ENCODE measurements at places on chromosomes 1 and 21. TPM values are rescaled to one million over a fixed set of nuclear protein-coding genes. Genes with fewer than 3 reads are reported as not detected.

DNA sequence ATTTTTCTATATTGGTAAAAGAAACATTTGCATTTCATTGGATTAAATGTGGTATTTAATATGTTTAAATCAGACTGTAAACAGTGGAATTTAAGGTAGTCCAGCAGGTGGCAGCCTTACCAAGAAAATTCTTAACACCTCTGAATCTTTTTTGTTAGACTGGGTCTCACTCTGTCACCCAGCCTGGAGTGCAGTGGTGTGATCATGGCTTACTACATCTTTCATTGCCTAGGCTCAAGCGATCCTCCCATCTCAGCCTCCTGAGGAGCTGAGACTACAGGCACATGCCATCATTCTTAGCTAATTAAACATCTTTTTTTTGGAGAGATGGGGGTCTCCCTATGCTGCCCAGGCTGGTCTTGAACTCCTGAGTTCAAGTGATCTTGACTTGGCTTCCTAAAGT is 98.8 kb downstream of the RABGAP1L start:
- H3K4me3 ChIP-seq: no peak overlapping the region
- H3K4me1 ChIP-seq: no peaks in the 10 kb centered on the region
- DNase-seq: peak; percentile 38
- peaks cover 11% of the 10 kb centered on the region for H3K36me3 ChIP-seq
- H3K27me3 ChIP-seq: no peaks in the 10 kb centered on the region

DNA sequence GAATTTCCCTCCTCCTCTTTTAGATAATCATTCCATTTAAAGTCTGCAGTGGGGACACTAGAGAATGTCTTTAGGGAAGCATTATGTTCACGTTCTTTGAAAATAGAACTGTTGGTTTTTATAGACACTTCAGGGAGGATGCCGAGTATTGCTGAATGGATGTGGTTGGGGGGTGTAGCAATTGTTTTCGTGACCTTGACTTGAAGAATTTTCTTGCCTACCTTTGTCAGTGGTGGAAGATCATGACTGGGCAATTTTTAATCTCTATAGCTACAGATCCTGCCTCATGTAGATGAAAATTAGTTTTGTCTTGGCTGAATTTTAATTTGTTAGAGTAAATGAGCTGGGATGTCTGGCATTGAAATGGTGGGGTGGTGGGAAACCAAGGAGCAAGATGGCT is 3.8 kb downstream of the SMG7 start:
- DNase-seq: no peak
- H3K4me3 ChIP-seq: no peak overlapping the region
- no peaks in the 10 kb centered on the region for H3K36me3 ChIP-seq

DNA sequence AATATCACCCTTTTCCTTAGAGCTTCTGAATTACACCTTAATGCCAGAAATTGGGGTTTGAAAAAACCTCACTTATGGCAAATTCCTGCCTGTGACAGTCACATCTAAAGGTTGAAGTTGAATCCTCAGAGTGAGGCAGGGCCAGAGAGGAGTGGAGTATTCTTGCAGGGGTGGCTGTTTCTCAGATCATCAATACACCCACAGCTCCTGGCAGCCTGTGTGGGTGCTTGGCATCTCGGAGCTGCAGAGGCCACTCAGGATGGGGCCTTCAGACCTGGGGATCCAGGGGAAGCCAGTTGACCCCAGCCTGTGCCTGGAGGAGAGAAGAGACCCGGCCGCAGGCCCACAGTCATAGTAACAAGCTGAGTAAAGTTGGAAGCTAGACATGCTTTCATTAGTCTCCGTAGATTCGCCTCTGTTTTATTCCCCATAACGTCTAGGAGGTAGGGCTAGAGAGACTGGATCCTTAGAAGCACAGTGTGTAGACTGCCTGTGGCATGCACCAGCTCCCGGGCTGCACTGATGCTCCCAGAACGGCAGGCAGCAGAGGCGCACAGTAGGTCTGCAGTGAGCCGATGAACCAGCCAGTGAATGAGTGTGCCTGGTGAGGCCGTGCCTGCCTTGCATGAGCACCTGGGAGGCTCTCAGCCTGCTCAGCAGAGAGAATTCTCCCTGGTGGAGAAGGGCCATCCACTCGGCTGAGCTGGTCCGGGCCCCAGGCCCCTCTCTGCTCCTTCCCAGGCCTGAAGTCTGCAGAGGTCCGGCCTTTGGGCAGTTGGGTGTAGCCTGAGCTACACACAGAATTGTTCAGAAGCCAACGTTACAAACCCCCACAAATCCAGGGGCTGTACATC is 42.9 kb downstream of the TFF3 start:
- no peak overlapping the region for H3K4me3 ChIP-seq
- H3K4me1 ChIP-seq: peaks cover 12% of the 10 kb centered on the region
- H3K27me3 ChIP-seq: no peaks in the 10 kb centered on the region
- DNase-seq: no peak
- H3K27ac ChIP-seq: no peak overlapping the region
- peaks cover 4% of the 10 kb centered on the region for H3K36me3 ChIP-seq

DNA sequence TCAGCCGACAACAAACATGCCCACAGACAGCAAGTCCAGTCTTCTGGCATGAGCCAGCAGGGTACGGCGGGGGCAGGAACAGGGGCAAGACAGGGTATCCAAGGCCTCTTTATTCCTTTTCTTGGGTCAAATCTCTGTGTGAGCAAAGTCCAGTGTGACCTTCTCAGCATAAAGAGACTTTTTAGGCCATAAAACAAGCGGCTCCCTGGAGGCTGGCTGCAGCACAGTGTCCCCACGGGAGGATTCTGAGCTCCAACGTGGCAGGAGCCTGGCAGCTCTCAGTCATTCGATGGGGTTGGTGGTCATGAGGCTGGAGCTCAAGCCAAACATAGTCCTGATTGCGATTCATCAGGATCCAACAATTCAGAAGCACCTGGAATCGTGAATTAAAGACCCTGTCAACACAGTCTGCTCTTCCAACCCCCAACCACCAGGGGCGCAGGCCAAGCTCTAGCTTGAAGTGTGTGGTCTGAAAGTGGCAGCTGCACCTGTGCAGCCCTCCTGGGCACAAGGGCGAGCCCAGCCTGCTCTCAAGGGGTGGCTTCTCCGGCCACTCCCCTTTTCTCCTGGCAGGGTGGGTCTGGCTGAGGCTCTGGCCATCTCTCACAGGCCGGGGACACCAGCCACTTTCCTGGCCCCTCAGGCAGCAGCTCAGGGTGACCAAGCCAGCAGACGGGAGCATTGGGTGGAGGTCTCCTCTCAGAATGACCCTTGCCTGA is 62.1 kb downstream of the SLC66A1 start:
- H3K36me3 ChIP-seq: peaks cover 20% of the 10 kb centered on the region
- no peak for DNase-seq
- peaks cover 40% of the 10 kb centered on the region for H3K4me1 ChIP-seq
- no peaks in the 10 kb centered on the region for H3K27me3 ChIP-seq

GRCh38 chr1:158177700-158178450 is 2.8 kb upstream of the CD1D start:
- no peak overlapping the region for H3K27ac ChIP-seq
- H3K27me3 ChIP-seq: peaks cover 67% of the 10 kb centered on the region
- peaks cover 17% of the 10 kb centered on the region for H3K4me1 ChIP-seq

- peaks cover 14% of the 10 kb centered on the region for H3K4me1 ChIP-seq
- no peaks in the 10 kb centered on the region for H3K27me3 ChIP-seq
- no peak overlapping the region for H3K27ac ChIP-seq
- no peak for DNase-seq
- H3K36me3 ChIP-seq: no peaks in the 10 kb centered on the region
Measured at GRCh38 chr1:58899587-58900271, 115.9 kb upstream of the JUN start.

DNA sequence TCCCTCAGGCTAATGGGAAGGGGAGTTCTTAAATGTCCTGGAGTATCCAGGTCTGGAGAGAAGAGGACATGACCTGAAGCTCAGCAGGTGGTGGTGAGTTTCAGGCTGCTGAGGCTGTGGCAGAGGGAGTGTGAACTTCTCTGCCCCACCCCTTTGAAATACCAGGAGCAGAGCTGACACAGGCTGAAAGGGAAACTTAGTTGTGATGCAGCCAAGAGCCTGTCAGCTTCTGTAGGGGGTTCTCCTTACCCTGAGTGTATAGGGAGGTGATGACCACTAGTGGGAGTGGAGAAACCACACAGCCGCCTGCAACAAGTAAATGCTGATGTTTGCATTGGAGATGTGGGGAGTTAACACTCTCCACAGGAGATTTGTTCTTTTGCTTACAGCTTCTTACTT is 152.3 kb downstream of the FCRL5 start:
- H3K4me3 ChIP-seq: no peak overlapping the region
- H3K27ac ChIP-seq: no peak overlapping the region
- DNase-seq: no peak
- no peaks in the 10 kb centered on the region for H3K36me3 ChIP-seq
- no peaks in the 10 kb centered on the region for H3K4me1 ChIP-seq

GUCA2A gene
- total RNA-seq: not detected

DISP1 gene
- total RNA-seq: 1.1 TPM

PLA2G2F gene
- not detected for total RNA-seq

CFHR5 gene
- not detected for total RNA-seq

ZMYND12 gene
- total RNA-seq: 0.97 TPM
